GM04503 (cell line): ENCODE measurements at places on chromosomes 5 and 9.

DNA sequence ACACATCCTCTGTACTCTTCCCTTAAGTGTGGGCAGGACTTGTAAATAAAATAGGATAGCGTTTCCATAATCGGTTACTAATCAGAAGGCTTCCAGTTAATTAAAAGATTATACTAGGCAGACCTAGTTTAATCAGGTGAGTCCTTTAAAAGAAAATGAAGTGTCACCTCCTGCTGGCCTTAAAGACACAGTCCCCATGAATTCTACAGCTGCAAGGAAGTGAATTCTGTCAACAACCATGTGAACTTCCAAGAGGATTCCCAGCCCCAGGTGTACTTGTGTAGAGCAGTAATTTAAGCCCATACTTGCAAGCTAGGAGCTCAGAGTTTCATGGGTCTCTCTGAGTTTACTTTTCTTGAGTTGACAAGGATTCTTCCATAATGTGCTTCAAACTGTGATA is 918.3 kb downstream of the DTWD2 start:
- no peak for DNase-seq

DNA sequence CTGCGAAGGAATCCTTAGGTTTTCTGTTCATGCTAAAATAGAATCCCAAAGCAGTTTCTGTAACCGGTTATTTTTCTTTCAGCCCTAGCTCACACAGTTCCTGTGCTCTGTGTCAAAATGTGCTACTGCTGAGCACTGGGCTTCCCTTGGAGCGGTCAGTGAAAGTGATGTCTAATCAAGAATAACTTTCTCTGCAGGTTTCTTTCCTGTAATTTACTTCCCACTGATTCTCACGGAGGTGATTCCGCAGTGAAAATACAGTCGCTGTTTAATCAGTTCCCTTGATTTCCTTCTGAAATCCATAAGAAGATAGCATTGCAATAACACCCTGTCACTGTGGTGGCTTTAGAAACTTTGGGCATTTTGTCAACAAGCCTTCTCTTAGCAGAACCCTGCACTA is 112.0 kb upstream of the ISL1 start:
- no peak for DNase-seq

GRCh38 chr9:134619983-134620661 is 21.5 kb upstream of the COL5A1 start:
- no peak for DNase-seq

- DNase-seq, result no peak
Observed at GRCh38 chr9:109253637-109254284, 67.1 kb downstream of the EPB41L4B start.

DNA sequence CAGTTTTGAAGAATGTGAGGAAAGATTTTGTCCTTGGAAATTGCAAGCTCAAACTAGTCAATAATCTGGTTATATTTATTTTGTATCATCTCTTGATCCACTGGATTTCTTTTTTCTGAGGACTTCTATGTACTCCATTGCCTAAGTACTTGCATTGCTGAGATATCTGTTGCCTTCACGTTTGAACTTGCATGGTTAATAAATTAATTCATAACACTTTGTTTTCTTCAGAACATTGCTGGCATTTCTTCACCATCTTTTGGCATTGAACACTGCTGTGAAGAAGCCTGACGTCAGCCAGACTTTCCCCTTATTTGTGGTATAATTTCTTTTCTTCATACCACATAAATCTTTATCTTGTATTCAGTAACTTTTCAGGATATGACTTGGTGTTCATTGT is 246.0 kb upstream of the KIF2A start:
- no peak for DNase-seq

- no peak for DNase-seq
Observed at GRCh38 chr9:103407260-103407659, 412.1 kb downstream of the CYLC2 start.

DNA sequence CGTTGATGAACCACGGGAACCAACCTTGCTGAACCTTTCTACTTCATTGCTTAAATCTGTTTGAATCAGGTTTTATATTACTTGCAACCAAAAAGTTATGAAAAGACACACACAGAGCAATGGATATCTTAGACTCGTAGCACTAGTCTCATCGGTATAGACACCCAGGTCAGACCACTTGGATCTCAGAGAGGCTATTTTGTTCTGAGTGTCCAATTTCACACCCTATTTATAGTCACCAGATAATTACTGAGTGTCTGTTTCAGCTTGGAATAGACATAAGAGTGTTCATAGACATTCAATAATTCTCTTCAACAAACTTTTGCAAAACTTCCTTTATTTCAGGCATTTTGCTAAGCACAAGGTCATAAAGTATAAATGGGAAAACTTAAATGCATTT is 145.4 kb upstream of the EGFLAM start:
- DNase-seq, result no peak

DNA sequence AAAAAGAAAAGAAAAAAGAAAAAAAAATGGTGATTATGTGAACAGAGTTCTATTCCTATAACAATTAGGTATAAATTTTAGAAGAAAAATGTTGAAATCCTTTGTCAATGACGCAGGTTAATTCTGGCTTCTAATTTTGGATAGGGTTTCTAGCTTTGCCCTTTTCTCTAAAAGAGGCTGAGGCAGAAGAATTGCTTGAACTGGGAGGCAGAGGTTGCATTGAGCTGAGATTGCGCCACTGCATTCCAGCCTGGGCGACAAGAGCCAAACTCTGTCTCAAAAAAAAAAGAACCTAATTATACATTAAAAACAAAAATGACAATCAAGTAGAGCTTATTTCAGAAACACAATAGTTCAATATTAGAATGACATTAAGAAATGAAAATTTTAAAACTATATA is 2.9 kb downstream of the STXBP1 start:
- DNase-seq, result no peak

DNA sequence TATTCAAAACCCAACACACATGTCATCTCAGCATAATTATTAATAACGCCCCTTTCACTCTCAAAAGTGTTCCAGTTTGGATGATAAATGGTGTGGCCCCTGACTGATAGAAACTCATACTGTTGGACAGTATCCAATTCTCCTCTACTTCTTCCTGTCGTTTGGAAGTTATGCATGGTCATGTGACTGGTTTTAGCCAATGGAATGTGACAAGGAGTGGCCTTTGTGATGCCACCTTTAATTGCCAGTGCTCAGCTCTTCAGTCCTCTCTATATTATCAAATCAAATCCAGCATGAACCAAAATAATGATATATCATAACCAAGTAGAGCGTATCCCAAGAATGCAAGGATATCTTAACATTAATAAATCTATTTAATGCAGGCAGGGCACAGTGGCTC is 117.8 kb upstream of the SPIN1 start:
- DNase-seq, result no peak

GRCh38 chr5:115150512-115150911 is 19.2 kb downstream of the TRIM36 start:
- DNase-seq, result no peak

DNA sequence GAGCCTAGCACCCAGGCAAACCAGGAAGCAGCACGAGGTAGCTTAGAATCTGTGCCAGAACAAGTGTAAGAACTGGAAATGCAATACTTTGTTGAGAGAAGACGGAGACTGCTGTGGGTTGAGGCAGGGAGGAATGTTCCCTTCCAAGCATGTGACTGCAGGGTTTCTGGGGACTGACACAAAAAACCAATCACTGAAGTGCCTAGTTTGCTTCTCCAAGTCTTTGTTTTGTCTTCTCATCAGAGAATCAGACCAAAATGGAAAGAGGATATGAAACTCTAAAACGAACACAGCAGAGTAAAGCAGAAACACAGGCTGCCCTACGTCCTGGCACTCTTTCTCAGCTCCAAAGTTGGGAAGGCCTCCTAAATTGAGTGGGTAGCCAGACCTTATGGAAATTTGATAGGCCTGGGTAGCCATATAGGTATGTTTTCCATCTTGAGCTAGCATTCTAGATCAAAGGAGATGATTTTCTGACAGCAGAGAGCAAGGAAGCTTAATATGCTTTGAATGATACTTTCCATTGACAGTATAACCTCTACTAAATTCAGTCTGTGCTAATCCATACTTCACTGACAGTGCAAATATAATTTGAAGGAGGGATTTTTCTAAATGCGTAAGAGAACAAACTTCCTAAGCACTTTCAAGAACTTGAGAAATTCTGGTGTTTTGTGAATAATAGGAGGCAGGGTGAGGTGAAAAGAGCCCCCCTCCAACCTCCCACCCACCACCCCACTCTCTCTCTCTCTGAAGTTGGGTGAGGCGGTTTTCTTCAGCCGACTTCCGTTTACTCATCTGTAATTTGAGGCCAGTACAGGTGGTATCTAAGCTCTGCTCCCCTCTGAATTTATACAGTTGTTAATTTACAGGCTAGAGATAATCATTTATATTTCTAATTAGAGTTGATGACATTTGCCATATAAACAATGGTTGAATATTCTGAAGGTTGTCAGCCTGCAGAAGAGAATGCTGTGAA is 5.5 kb downstream of the ADRB2 start:
- DNase-seq, result no peak

DNA sequence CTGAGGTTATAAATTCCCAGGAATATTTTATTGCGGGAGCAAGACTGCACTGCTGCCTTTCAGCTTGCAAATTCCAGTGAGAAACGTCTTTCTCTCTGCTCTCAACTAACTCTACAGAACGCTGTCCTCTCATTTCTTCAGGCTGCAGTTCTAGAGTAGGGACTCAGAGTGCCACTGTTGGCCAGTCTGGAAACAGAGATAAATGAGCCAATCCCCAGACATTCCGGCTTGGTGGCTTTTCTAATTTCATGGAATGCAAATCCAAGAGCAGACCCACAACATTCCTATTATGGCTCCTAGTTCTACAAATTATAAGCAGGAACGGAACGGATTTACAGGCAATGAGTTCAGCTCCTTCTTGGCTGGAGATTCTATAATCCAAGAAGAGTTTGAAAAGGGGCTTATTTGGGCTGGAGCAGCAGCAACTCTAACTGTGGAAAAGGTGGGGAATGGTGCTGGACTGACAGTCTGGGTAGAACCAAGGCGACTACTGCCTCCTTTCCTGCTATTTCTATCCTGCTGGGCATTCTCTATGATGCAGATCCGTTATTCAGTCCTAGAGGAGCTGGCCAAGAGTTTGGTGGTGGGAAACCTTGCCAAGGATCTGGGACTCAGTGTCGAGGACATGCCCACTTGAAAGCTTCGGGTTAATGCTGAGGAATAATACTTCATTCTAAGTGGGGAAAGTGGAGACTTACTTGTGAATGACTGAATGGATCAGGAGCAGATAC is 9.3 kb downstream of the PCDHGA12 start:
- peak; percentile 12 for DNase-seq

DNA sequence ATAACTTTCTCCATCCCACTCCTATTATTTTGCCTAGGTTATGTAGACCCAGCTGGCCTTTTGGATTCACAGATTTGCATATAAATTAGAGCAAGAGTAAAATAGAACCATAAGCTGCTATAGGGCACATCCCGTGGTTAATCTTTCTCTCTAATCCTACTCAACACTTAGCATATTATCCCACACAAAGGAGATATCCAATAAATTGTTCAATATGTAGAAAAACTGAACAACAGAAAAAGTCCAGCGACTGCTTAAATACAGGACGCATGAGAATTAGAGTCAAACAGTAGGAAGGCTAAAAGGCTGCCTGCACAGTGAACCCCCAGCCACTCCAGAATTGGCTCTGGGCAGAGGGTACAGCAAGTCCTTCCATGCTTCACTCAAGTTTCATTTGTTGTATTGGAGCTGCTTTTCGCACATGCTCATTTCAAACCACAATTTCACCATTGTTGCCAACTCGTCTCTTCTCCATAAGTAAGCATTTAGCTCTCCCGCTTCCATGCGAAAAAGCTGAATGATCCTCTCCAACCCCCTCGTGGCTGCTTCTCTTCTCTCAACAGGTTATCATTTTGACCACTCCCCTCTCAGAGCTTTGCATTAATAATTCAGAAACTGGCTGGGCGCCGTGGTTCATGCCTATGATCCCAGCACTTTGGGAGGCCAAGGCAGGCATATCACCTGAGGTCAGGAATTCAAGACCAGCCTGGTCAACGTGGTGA is 14.1 kb upstream of the IQGAP2 start:
- DNase-seq, result no peak

GRCh38 chr5:14175381-14175780 is 32.2 kb downstream of the TRIO start:
- no peak for DNase-seq

- DNase-seq, result no peak
Observed at GRCh38 chr5:67814569-67815311, 400.8 kb upstream of the PIK3R1 start.

DNA sequence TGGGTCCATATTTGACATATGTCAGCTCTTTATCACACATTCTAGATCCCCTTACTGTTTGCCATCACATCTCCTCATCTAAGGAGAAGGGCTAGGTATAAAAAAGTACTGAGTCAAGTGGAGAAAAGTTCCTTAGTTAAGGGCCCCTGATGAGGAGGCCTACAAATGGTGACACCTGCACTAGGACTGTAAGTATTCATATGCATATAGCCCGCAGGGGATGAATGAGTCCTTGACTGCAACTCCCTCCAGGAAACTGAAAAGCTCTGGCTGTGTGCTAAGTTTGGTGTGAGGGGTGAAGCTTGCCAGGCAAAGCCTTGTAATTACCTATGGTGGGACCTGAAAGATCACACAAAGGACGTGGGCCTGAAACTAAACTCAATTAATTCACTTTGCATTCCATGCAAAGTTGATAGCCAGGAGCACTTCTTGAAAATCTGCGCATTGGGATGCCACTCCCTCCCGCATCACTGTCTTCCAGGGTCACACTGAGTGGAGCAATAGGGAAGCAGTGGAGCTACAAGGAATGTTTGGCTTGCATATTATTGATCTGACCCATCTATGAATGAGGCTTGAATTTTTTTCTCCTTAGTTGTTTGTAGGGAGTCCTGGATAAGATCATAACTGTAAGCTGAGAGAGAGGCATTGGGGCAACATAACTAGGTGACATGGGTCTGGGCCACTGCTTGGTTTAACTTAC is 11.9 kb upstream of the EQTN start:
- no peak for DNase-seq

DNA sequence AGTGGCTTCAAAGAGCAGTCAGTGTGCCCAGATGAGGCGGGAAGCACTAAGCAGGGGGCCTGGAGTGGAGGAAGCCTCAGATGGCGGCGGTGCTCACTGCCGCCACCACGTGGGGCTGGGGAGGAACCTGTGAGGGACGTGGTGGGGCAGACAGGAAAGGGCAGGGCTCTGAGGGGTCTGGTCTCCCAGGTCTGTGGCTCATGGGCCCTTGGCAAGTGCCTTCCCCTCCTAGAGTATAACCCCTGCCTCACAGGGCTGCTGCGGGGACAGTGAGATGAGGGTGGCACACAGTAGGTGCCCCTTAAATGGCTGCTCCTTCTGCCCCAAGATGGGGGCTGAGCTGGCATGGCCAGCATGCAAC is 26.6 kb downstream of the NR5A1 start:
- no peak for DNase-seq

- no peak for DNase-seq
Observed at GRCh38 chr5:111236995-111237394, 12.8 kb downstream of the CAMK4 start.

DNA sequence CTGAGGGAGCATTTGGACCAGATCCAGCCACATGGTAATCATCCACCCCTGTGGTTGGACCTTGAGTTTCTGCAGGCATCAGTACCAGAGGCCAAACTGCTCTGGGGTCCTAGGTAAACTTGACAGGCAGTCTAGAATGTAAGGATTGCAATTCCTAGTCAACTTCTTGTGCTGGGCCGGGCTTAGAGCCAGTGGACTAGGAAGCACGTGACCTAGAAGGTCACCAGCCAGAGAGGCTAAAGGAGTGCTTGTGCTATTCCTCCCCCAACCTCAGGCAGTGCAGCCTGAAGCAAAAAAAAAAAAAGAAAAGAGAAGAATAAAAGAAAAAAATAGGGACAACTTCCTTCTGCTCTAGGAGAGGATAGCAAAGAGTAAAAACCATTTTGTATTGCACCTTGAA is 406.2 kb upstream of the FTMT start:
- DNase-seq, result no peak
